ENCODE measurements at places on chromosomes 3 and 15.

DNA sequence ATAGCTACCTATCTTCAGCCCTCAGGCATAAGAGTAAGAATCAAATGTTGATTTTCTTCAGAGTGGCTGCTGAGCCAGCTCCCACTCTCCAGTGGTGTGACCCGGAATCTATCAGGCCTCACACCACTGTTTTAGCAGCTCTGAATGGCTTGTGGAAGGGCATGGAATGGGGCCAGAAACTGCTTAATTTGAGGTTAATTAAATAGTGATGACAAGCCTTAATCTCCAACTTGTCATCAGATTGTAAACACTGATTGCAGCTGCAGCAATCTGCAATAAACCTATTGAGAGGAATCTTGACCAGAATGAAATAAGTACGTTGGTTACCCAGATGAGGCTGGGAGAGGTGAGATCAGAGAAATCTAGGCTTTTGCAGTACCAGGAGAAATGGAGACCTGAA lies 317.4 kb downstream of the FHIT start:
- no peak for DNase-seq

- DNase-seq, result no peak
Observed at GRCh38 chr3:14391033-14391432, 11.4 kb upstream of the SLC6A6 start.

DNA sequence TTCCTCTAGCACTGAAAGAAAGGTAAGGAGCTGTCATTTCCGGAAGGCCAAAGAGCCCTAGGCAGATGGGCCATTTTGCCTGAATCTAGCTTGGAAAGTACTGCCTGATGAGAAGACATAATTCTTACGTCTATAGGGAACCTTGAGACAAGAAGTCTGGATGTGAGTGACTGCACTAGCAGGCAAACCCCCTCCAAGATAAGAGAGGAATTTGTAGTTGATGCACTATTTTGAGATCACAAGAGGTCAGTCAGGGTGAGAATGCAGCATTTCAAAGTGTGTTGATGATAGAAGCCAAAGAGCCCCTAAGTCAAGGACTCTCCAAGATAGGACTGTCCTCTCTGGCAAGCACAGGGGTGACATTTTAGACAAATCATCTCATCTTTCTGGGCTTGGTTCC lies 99.2 kb downstream of the HES1 start:
- DNase-seq, result no peak

- peak; percentile 64 for DNase-seq
Observed at GRCh38 chr3:34067536-34068051, 269.2 kb downstream of the PDCD6IP start.

DNA sequence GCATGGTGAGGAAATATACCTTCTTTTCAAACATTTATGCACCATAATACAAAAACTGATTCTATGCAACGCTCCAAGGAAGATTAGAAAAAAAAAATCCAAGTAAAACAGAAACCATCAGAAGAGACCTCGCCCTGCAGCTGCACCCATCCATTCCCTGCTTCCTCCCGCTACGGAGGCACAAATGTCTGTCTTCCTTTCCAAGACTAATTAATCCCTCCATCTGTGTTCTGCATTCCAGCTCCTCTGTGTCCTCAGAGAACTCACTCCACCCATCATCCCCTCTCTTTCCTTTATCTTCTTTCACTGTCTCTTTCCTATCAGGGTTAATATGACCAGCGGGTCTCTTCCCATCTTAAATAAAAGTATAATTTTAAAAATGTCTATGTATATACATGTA lies 196.1 kb downstream of the ADAMTSL3 start:
- DNase-seq, result no peak

- no peak for DNase-seq
Observed at GRCh38 chr3:42652251-42652610, 1.3 kb upstream of the ZBTB47 start.

- DNase-seq, result no peak
Observed at GRCh38 chr3:114542359-114542758, 248.5 kb downstream of the TIGIT start.

DNA sequence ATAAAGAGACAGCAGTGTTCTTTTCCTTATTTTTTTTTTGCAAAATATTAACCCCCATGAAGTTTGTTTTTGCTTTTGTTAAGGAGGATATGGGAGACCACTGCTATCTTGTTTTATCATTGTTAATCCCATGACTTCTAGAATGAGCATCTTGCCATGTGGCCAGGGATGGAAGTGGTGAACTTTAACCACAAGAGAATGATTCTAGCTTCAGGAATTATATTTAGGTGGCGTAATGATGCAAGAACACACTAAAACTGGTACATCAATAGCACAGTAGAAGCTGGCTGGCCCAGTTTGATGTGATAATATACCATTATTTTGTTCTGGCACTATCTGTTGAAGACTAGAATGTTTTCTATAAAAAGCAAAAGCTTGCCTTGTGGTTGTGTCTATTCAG lies 720.9 kb downstream of the GRM7 start:
- DNase-seq, result no peak

- DNase-seq, result no peak
Observed at GRCh38 chr3:166879661-166880060, 500.4 kb downstream of the ZBBX start.

- no peak for DNase-seq
Observed at GRCh38 chr15:95734422-95735316, 595.8 kb upstream of the NR2F2 start.

- DNase-seq, result no peak
Observed at GRCh38 chr3:143367171-143367570, 247.6 kb downstream of the CHST2 start.

DNA sequence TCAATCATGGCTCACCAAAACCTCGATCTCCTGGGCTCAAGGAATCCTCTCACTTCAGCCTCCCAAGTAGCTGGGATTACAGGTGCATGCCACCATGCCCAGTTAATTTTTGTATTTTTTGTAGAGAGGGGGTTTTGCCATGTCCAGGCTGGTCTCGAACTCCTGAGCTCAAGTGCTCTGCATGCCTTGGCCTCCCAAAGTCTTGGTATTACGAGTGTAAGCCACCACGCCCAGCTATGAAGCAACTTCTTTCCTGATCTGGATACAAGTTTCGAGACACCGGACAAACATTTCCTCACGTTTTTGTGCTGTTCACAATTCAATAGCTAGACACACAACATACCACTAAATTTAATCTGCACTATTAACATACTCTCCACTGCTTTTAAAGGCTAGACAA lies 3.4 kb upstream of the SYNM start:
- DNase-seq, result no peak

DNA sequence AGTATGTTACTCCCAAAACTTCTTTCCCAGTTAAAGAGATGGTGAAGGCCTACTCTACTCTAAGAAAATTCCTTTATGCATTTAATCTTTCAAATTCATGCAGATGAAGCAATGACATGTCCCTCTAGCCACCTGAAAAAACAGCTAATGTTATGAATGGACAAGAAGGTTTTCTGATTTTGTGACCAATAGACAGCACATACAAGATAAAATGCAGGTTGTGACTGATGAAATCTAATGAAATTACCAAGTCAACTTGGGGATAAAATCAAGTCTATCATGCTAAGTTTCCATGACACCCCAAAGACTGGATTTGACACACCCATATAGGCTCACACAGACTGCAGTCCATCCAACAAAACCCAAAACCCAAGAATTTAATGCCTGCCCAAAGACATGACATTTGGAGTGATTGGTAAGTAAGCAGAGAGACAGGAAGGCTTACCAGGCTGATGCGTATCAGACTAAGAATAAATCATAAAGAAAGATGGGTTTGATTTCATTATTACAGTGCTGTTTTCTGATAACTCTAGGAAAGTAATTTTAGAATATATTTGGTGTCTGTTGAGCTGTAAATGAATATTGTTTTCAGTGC lies 26.4 kb downstream of the CD47 start:
- no peak for DNase-seq

DNA sequence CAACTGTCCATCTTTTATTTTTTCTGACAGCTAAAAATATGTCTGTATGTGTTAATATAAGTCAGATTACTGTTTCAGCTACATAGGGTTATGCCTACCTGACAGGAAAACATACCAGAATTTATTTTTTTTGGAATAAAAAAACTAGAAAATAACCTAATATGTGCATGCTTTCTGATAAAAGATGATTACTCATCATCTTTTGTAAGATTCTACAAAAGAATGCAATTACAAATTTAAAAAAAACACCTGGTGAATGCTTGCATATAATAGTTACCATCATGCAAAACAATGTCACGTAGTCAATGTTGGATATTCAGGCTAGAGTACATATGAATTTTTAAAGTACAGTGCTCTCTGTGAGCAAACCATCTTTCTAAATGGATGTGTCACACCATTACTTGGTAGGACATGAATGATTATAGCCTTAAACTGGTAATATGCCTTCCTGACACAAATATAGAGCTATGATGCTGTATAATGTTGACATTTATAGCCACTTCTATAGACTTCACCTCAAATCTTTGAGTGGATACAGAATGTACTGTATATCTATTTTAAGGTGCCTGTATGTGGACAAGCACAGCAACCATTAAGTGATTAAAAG lies 180.6 kb downstream of the EPHA3 start:
- DNase-seq, result no peak

DNA sequence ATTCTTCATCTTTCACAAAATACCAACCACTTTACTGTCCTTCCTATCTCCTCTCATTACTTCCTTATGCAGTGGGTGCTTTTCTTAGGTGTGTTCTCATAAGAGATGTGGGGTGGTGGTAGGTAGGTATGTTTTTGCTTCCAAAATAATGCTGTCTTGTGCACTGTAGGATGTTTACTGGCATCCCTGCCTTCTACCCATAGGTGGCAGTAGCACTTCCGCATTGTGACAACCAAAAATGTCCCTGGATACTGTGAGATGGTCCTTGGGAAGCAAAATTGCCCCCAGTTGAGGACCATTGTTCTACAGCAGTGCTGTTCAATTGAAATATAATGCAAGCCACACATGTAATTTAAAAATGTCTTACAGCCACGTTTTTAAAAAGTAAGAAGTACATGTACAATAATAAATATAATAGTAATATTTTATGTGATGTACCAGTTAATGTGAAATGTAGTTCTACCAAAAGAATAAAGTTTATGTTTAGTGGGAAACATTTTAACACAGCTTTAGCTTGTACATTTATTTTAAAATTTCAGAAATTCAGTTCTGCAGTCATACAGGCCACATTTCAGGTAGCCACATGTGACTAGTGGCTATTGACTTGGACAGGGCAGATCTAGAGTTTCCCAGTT lies 75.2 kb downstream of the NEO1 start:
- peak; percentile 36 for DNase-seq

DNA sequence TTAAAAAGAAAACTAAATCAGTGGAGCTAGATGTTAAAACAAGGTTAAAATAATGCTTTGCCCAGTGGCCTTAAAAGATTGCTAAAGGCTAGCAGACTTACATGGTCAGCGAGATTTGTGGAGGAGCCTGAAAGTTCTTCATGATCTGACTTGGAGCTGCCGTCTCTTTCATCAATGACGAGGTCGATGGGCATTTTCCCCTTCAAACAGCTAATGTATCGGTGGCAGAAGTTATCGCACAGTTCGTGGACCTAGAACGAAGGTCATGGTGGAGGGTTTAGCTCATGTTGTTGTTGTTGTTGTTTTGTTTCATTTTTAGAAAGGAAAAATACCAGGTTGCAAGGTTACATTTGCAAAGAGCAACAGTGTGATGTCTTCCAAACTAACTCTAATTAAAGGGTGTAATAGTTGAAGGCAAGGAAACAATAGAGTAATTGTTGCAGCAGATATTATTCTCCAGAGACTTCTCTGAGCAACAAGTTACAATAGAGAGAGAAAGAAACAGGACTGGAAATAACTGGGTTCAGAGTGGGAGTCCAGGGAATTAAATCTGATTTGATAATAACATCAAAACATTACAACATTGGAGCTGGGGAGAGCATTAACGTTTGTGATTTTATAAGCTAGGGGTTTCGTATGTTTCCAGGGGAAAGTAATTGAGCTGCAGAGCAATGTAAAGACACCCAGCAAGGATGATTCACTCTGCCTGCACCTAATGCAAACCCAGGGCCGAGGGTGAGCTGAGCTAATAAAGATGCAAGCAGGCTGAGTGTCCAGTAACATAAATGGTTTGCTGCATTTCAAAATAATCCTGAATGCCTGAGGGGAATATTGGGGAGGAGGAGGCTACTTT lies 6.6 kb downstream of the MEIS2 start:
- DNase-seq, result peak; percentile 47

- DNase-seq, result peak; percentile 80
Observed at GRCh38 chr3:112303764-112304325, 9.8 kb upstream of the SLC9C1 start.

DNA sequence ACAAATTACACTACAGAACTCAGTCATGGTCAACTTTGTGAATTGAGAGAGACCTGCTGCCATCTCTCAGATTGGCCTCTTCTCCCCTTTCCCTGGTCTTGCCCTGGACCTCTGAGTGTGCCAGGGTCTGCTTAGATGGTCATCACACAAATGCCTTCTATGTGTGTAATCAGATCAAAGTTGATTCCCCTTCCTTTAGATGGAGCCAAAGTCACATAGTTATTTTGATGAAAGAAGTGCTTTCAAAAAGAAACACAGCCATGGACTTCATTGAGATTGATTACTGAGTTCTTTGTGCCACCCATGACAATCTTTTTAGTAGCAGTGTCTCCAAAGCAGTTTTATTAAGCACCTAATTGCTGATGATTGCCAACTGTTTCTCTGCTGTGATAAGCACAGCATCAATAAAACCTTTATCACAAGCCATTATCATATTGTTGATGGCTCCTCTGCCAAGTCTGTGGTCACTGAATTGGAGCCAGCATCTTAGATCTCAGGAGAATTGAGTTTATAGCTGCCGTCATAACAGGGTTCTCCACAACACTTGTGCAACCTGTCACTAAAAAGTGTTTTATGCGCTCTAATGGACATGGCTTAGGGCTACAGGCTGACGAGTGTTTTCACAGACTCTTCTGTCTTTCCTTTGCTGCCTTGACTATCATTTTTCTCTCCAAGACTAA lies 149.7 kb upstream of the NUDT16 start:
- DNase-seq, result no peak

DNA sequence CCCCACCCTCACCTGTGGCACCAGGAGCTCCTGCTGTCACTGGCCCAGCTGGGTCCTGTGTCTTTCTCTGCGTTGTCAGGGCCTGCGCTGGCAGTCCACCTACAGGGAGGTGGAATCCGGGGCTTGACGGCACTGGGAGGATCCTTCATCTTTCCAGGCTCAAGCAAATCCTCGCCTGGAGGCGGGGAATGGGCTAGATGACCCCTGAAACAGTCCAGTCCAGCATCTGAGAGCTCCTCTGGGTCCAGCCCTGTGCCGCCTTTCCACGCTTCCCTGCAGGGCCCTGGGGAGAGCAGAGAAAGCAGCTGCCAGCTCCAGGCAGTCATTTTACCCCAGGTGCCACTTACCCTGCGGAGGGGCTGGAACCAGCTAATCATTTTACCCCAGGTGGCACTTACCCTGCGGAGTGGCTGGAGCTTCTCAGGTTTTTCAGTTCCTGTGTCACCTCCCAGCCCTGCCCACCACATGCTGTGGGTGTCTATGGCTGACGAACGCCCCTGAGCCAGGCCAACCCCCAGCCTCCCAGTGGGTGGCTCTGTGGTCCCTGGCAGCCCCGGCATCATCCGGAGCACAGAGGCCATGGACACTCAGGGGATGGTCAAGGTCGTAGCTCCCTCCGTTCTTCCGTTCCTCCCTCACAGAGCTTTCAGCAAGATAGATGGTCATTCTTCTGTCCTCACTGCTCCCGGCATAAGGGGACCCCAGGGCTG lies 17.9 kb upstream of the ADIPOQ start:
- no peak for DNase-seq

All from spinal cord (tissue), 10 donors.